Activated CD8-positive, alpha-beta memory T cell treated with anti-CD3 and anti-CD28 coated beads, Interleukin-2, amount 10 ng/mL, durations not matched to agents 7 days and 5 days (primary cell): ENCODE measurements at places on chromosomes 7 and 10.

DNA sequence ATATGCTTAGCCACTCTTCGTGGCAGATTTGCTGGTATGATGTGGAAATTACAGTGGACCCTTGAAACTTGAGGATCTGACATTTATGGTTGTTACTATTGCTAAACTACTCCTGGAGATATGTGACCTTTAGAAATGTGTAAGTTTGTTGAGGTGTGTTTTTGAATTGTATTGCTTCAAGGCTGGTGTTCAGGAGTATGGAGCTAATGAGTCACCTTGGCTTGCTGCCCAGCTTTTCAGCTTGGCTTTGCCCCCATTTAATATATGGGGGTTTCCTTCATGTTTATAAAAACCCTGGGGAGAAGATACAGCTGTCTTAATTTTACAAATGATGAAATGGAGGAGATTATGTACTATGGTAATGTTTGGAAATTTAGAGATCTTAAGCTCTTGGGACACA, 11.6 kb downstream of the HBP1 start:
- no peak for DNase-seq

DNA sequence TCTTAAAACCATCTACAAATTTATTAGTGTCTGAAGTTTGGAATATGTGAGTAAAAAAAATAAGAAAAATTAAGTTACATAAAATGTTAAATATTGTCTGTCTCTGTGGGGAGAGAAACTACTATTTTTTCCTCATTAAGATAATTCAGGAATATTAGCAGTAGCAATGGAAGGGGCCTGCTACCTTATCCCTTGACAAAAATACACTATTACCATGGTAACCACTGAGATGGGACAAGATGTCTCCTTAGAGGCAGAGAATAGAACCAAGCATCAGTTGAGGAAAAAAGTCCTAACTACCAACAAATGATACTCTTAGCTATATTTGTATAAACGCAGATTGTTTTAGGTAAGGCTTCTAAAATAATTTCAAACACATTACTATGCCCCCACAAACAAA, 150.7 kb upstream of the LSM8 start:
- no peak for DNase-seq

- DNase-seq, result no peak
These were observed 213.9 kb upstream of the LRRN3 start for GRCh38 chr7:110877016-110877415.

DNA sequence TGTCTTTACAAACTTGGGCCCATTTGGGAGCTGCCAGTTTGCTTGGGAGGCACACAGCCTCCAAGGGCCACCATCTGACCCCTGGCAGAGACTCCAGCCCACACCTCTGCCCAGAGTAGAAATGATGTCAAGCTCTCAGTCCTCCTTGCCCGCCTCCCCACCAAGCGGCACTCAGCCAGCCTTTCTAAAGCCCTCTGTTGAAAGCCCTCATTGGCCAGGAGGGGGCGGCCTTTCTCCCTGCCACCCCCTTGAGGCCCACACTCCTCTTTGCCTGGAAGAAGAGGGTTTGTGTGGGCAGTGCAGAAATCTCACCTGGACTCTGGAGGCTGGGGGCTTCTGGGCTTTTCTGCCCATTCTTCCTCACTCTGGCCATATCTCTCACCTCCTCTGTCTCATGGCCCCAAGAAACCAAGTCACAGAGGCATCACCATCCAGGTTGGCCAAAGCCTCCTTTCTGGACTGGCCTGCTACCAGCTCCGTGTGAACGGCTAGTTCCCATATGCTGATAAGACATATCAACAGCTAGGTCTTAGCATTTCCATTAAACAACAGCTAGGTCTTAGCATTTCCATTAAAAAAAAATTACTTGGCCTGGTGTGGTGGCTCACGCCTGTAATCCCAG, 36.1 kb downstream of the UBTD1 start:
- peak; percentile 52 for DNase-seq

DNA sequence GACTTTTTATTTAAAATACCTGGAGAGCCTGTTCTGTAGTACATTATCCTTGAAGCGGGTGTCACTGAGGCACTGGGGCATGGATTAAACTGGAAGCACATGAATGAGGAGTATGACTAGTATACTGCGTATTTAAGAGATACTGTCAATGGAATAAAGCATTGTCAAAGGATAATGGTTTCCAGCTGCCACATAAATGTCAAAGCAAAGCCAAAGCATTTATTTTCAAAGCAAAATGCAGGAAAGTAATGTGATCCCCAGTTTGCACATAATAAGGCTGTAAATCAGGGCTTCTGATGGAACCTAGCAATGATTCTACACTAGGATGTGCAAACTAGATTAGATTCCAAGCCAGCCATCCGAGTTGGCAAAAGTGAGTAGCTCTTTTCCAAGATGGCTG, 240.1 kb downstream of the POU6F2 start:
- no peak for DNase-seq

DNA sequence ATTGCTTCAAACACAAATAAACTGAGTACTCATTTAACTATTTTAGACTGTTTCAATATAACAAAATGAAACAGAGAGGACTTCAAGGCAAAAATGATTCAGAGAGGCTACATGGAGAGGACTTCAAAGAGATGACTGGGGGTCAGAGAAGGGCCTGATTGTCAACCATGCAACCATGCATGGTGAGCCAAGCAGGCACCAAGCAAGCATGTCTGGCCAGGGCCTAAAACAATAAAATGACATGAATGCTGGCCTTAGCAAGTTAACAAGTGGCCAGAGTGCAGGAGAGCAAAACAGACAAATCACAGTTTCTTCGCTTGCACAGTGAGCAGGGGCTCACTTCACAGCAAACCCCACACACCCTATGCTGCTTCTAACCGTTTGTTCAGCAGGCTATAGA, 356.5 kb upstream of the MTPN start:
- DNase-seq, result no peak

- DNase-seq, result peak; percentile 47
These were observed 45.9 kb upstream of the DRGX start for GRCh38 chr10:49441488-49442476.

DNA sequence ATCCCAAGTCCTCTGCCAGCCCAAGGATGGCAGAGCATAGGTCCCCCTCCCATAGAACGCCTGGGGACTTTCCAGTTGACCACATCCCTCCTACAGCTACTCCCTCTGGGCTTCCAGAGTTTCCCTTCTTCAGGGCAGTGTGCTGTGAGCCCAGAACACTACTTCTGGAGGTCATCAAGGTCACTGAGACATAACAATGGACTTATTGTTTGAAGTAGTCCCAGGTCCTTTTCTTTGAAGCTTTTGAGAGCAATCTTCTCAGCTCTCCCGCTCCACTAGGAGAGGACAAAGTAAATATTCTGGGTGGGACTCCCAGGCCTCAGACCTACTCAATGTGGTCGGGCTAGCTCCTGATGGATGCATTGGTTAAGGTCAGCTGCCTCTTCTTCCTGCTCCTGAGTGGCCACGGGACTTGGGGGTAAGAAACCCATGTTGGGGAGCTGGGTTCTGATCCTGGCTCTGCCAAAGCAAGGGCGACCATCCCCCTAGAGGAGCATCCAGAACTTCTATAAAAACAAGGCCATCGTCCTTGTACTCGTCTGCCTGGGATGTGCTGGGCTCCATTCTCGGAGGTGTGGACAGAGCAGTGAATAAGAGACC, 83.5 kb upstream of the DDC start:
- DNase-seq, result no peak

- DNase-seq, result no peak
These were observed 16.9 kb downstream of the PCGF6 start for GRCh38 chr10:103333934-103334520.

- DNase-seq, result no peak
These were observed 147.6 kb downstream of the POLR1F start for GRCh38 chr7:19561121-19561805.

DNA sequence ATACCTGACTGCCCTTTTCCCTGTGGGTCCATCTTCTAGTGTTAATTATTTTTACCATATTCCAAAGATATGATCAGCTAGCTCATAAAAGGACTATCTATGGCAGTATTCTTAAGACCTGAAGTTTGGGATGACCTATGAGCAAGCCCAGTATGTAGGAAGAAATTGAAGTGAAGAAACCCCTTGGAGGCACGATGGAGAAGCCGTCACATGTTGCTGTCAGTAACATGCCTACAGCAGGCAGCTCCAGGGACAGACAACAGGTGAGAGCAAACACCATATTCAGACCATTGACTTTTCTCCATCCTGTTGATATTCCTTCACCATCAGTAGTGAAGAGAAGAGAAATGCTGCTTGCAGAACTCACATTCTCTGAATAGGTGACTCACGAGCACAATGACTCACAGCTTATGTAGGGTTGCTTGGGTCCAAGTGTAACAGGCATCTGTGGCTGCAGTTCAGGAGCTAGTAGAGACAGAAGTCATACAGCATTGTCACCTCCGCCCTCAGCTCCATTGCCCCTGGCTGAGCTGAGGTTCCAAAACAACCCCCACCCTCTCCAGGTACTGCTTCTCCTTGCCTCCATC, 8.4 kb upstream of the LYZL2 start:
- DNase-seq, result peak; percentile 51

DNA sequence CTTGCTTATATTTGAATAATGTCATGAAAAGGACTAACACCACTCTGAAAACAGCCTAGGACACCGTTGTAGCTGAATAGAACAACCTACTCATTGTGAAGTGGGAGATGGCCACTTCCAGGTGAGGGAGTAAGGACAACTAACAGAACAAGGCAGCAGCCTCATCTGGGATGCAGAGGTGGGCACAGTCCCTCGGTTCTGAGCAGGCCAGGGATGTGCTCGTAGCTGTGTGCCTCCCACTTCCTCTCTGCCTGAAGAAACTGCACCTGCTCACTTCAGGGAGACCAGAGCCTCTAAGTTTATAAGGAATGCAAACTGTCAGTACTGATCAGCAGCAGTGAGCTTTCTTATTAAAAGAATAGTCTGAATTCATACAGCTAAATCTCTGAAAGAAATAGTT, 2.5 kb downstream of the VSTM4 start:
- no peak for DNase-seq

DNA sequence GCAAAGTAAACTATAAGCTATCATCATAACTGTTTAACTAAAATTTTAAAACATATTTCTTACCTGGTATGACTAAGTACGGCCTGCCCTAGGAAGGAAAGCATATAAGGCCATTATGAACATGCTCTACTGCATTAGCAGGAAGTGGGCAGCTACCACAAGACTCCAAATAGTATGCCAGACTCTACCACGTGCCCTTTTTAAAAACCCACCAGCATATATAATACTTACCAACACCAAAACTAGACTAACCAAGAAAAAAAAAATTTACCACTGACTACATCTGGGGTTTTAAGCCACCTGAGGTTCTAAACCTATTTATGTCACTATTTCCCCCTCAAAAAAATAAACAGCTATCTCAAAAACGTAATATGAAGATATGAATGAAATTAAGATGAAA, 30.1 kb downstream of the NUDCD3 start:
- DNase-seq, result peak; percentile 89

GRCh38 chr7:42227541-42227935, 9.5 kb downstream of the GLI3 start:
- peak; percentile 56 for DNase-seq

- DNase-seq, result no peak
These were observed 139.0 kb downstream of the MGMT start for GRCh38 chr10:129605986-129606518.

GRCh38 chr7:96322847-96323461, 1.1 kb upstream of the SLC25A13 start:
- no peak for DNase-seq

DNA sequence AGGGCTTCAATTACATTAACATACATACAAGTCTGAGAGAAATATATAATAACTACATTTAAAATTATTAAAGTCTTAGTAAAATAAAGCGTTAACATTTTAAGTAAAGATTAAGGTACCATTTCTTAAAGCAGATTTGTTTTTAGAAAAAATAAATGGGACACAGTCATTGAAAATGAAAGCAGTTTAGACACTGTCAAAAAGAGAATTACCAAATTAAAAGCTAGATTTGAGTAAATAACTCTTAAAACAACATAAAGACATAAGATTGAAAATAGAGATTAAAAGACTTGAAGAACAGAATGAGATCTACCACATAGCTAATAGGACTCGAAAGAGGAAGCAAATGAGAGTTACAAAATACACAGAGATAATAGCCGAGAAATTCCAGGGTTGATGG, 562.2 kb upstream of the FOXK1 start:
- DNase-seq, result no peak

DNA sequence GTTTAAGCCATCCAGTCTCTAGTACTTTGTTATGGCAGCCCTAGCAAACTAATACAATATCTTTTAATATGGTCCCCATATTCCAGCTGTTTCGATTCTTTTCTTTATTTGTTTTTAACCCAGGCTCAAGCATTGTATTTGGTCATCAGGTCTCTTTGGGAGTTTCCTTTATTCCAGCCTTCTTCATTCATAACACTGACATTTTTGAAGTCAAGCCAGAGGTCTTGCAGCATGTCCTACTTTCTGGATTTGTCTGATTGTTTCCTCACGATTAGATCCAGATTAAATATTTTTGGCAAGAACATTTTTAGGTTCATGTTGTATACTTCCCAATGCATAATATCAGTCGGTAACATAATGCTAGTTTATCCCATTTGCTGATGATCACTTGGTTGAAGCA, 11.8 kb downstream of the SLC25A13 start:
- DNase-seq, result no peak

GRCh38 chr7:99461221-99461620, 4.7 kb downstream of the ATP5MF start:
- no peak for DNase-seq

GRCh38 chr10:11080564-11080984, 62.9 kb downstream of the CELF2 start:
- no peak for DNase-seq

DNA sequence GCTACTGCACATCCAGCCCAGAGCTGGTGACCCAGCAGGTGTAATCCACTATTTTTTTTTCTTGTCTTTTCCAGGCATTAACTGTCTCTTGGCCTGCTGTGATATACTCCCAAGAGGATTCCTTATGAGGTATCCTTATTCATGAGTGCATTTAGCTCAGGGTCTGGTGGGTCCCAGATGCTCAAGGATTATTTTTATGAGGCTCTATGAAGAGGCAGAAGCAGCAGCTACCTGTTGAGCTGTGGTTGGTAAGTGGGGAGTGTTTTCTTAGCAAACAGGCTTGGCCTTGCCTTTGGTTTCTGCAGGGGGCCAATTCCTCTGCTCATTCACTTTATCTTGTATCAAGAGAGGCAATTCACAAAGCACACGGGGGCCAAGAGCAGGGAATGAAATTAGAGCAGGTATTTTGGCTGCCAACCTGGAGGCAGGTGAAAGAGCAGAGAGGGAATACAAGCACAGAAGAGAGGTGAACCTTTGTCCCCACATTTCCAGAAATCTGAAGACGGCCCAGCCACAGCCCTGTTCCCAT, 221.6 kb downstream of the TMEM178B start:
- DNase-seq, result no peak
